ENCODE measurements at places on chromosomes 16 and 17. TPM values are rescaled to one million over a fixed set of nuclear protein-coding genes. Genes with fewer than 3 reads are reported as not detected.

GRCh38 chr16:67796099-67796718 lies 10.2 kb downstream of the RANBP10 start:
- DNase-seq = no peak

RPH3AL gene
- polyA plus RNA-seq = 4.6 TPM

DNA sequence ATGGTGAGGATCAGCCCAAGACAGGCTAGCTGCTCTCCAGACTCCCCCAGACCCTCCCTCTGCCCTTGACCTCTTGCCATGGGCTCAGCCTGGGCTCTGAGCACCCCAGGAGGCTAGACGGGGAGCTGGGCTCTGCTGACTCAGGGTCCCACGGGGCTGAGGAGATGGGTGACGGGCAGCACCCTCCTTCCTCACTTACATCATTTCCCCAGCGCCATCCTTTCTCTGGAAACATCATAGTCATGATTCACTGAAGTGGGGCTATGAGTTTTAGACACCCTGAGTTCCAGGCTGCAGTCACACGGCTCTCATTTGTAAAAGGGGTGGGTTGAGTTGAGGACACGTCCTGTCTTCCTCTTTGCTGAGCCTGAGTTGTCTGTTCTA lies 3.0 kb upstream of the ITGAX start:
- DNase-seq = peak; percentile 16

ZDHHC1 gene
- 24.1 TPM for polyA plus RNA-seq

RAMP2 gene
- polyA plus RNA-seq = 56.8 TPM

DOC2B gene
- 3.7 TPM for polyA plus RNA-seq

DNA sequence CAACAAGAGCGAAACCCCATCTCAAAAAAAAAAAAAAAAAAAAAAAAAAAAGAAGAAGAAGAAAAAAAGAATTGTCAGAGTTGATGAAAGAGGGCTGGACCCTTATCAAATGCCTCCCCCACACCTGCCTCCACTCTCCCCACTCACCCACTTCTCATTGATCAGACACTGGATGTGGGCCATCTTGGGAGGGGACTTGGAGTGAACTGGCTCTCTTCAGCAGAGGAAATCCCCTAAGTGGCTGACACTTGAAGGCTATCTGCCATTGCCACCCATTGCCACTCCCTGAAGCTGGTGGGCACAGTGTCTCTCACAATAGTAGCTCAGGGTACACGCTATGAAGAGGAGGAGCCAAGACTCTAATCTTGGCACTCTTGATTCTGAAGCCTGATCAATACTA lies 1.6 kb downstream of the ITGA2B start:
- no peak for DNase-seq

DNA sequence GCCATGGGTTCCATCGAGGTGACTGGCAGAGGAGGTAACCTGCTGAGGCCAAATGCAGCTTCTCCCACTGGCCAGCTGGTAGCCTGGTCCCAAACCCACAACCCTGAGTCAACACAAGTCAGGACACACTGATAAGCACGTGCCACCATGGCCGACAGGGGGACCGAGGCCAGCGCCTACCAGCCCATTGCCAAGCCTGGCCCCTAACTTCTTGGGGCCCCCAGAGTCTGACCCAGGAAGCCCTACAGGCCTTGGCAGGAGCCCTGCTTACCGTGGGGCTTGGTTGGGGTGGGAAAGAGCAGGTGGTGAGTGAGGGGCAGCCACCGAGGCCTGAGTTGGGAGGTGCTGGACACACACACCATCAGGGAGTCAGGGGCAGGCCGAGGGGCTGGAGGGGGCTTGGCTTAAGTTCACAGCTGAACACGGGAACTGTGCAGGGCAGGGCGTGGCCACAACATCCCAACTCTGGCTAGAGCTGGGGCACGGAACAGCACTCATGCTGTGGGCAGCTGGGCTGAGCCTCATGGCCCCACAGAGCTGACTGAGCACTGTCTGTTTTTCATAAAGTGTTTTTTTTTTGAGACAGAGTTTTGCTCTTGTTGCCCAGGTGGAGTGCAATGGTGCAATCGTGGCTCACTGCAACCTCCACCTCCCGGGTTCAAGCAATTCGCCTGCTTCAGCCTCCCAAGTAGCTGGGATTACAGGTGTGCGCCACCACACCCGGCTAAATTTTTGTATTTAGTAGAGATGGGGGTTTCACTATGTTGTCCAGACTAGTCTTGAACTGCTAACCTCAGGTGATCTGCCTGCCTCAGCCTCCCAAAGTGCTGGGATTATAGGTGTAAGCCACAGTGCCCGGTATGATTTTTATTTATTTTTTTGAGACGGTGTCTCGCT lies 5.5 kb downstream of the MRPL28 start:
- DNase-seq = no peak

DNA sequence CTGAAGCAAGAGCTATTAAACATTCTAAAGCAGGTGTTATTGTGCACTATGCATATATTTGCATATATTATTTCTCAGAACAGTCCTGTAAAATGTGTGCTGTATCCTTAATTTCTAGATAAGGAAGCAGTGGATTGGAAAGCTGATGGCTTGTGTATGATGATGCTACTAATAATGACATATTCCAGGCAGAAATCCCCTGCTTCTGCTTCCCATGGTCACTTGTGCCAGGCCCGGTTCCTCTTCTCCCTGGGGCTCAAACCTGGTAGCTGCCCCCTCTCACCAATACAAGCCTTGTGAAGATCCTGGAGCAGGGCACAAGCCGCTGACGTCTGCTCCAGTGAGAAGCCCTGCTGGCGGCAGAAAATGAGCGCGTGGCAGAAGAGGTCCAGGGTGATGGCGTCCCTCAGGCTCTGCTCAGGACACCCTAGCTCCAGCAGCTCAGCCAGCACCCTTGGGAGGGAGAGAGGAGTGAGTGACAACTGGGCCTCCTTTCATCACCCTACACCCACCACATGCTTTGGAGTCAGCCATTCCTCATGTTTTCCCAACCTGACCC lies 1.8 kb downstream of the CFAP119 start:
- no peak for DNase-seq

- no peak for DNase-seq
Measured at GRCh38 chr16:84789431-84789830, 30.4 kb upstream of the CRISPLD2 start.

DNA sequence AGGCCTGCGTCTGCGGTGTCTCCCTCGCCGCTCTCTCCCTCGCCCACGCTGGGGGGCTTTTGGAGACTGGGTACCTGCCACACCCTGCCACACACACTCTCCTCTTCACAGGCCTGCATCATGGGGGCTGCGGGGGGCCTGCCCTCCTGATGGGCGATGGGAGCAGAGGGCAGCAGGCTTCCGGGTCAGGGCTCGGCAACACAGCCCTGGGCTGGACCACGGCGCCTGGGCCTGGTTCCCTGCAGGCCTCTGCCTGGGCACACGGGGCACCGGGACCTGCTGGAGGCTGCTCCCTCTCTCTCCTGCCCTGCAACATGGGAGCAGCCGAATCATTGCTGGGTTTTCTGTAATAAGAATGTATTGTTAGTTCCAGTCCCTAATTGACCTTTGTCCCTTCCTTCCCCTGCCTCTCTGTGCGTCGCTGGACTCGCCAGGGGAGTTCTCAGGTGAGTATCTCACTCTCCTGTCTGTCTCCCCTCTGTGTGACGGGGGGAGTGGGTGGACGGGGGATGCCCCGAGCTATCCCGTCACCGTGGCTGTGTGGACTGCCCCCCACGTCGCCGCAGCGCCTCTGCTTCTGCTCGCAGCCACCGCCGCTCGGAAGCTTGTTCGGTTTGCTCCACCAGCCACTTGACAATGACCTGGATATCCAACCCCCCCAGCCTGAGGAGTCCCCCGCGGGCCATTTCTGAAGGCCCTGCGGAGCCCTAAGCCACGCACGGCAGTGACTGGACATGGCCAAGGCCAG lies 13.5 kb downstream of the NME3 start:
- no peak for DNase-seq

ST6GALNAC2 gene
- polyA plus RNA-seq = 8.0 TPM

MYH1 gene
- polyA plus RNA-seq = 6.8 TPM

DNA sequence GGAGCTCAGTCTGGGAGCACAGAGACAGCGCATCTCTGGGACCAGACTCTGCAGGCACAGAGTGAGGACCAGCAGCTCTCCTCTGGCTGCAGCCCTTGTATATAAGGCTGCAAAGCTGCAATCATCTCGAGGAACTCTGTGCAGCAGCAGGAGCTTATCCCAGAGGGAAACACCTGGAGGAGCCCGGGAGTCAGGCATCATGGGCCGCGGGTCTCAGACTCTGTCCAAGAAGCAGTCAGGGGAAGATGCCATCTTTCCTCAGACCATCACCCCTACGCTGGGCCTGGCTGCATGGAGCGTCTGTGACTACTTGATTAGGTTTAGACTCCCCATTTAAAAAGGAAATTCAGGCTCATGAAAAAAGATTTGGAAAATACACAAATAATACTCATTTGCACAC lies 122.0 kb downstream of the IRF8 start:
- no peak for DNase-seq

GRCh38 chr17:80318166-80318565 lies 57.5 kb downstream of the RNF213 start:
- no peak for DNase-seq

DNA sequence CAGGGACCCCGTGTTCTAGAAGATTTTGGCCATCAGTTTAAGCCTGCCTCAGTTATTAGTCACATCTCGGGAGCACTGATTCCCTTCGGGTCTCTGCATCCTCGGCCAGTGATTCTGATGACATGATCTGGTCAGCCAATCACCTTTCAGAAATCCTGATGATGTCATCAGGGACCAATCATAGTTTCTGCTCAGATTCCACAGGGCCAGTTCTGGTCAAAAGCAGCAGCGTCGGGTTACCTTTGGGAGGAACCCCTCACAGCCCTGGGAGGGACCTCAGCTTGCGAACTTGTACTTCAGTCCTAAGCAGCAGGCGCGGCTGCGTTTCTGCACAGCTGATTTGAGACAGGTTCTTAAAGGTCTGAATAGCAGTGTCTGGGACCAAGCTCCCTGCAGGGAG lies 13.9 kb downstream of the KDM8 start:
- peak; percentile 83 for DNase-seq

DNA sequence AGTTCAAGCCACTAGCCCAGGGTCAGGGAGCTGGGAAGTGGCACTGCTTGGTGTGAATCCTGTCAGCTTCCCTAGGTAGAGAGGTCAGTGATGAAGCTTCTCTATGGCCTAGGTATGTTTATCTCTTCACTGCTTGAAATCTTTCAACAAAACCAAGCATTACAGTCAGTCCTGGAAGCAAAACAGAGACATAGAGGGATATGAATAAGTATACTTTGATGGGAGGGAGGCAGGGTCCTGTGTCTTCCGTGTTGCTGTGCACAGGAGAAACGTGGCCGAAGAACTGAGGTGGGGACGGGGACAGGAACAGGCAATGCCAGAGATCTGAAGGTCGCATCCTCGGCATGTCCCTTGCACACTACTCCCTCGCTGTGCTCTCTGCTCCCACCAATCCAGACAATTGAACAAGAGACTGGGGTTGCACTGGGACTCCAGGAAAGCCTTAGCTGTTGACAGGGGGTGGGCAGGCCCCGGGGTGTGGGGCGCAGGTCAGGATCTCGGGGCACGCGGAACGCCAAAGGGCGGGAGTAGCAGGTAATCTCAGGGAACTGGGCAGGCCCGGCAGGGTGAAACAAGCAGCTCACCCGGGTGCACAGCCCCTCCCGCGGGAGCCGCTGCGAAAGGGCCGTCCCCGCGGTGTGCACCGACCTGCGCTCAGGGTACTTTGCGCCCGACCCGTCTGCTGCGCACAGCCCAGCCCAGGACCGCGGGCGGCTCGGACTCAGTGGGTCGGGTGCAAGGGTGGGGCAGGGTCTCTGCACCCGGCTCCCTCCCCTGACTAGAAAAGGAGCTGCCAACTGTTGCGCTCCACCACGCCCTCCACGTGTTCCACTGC lies at the start of gene MT1H:
TSS of gene MT1H (plus strand) at position 810 of the 835 bp plus-strand sequence. CDS start 71 bp downstream, outside the sequence.
- DNase-seq = no peak

GRCh38 chr16:88264641-88265285 lies 118.0 kb upstream of the ZNF469 start:
- DNase-seq = peak; percentile 91

P2RX5 gene
- 19.9 TPM for polyA plus RNA-seq

DNA sequence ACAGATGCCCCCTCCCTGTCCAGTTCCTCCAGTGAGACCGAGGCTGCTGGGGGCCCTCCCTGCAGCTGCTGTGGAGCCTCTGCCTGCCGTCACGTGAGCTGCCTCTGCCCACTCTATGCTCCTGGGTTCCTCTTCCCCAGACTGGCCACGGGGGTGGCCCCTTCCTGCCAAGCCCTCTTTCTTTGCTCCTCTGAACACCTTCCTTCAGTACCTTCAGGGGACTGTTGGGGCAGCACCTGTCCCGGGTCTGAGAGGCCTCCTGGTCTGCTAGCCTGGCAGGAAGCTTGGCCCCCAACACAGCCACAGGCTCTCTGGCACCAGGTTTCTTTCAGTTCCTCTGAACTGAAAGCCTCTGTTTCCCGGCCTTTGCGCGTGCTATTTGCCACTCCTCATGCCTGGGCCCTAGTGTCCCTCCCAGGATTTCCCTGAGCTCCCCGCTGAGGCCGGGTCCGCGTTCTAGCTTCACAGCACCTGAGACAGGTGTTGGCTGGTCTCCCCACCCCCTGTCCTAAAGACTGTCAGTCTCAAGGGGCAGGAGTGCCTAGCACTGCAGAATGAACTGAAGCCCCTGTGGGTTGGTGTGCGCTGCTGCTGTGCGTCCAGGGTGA lies 6.6 kb upstream of the ATP6V0C start:
- DNase-seq = no peak

DNA sequence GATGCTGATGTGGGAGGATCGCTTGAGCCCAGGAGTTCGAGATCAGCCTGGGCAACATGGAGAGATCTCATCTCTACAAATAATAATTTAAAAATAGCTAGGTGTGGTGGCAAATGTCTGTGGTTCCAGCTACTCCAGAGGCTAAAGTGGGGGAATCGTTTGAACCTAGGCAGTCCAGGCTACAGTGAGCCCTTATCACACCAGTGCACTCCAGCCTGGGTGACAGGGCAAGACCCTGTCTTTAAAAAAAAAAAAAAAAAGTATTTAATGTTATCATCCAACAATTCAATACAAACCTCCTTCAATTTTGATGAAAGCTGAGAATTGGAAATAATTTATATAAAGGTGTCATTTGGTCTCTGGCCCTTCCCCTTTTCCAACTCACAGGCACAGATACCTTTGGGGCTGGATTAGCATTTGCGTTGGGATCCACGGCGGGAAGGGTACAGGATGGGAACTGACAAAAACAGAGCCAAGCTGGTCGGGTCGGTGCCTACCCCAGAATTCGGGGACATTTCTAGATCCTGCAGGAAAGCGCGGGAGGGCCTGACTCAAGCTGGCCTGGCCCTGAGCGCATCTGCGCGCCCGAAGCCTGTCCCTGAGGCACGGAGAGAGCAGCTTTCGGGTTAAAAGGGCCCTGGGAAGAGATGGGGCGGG lies 860 bp upstream of the DCAF7 start:
- no peak for DNase-seq

PRKCB gene
- polyA plus RNA-seq = 1.3 TPM

- peak; percentile 74 for DNase-seq
Measured at GRCh38 chr16:48408688-48409087, 23.5 kb upstream of the SIAH1 start.

GRCh38 chr16:13919683-13920509 lies at the start of gene ERCC4:
Gene ERCC4, plus strand, starts transcription at chr16:13920154. Its CDS starts 12 bp downstream, at chr16:13920166.
- DNase-seq = peak; percentile 100

CA7 gene
- polyA plus RNA-seq = not detected

DNA sequence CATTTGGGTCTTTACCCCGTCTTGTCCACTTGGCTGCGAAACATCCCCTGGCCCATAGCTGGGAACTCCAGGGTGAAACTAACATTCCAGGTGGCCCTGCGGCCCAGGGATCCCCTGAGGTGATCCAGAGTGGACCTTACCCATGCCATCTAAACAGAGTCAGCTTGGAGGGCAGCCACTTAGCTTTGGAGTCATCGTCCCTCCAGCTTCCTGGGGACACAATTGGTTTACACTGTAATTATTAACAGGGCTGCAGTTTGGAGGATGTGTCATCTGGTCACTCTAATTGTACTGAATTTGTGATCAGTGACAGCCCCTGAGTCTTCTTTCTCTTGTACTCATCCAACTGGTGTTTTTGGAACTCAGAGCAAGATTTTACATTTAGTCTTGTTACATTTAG lies 149.9 kb downstream of the ENGASE start:
- DNase-seq = no peak

Data from muscle of leg (tissue), 16 donors.